ENCODE measurements at places on chromosomes 6 and 20.

GRCh38 chr6:150327117-150327774 lies 41.6 kb upstream of the IYD start:
- DNase-seq, result no peak

DNA sequence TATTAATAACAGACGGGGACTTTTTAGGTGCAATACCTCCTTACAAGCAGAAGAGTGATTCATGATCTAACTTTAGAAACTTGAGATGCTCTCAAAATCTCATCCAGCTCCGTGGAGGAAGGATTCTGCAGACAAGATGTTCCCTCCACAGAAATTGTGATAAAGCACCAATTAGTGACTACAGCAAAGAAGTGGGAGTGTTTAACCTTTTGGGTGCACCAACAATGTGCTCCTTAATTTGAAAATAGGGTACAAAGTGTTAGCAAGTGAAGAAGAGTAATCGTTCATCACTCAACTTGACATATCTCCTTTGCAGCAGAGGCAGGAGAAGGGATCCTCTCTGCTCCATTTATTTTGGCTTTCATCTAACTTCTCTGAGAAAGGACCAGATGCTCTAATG lies 22.8 kb upstream of the SCP2D1 start:
- no peak for DNase-seq

GRCh38 chr6:71181565-71181964 lies 107.0 kb upstream of the OGFRL1 start:
- DNase-seq, result no peak

GRCh38 chr20:20820785-20821483 lies 108.5 kb upstream of the RALGAPA2 start:
- DNase-seq, result no peak

DNA sequence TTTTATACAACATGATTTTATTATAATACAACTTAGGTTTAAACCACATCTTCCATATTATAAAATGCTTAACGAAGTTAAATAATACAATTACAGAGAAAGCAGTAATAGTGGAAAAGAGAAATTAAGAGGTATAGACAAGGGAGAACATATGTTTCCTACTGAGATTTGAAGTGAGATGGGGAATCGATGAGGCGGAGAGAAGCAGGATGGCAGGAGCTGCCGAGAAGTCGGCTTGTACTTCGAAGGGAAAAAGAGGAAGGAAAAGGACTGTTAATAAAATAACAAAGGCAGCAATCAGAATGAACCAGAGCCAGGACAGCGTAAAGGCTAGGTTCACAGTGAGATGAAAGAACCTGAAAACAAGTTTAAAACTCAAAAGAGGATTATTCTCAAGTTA lies 15.4 kb downstream of the FBXL4 start:
- no peak for DNase-seq

- no peak for DNase-seq
These were observed 213.9 kb downstream of the CENPW start for GRCh38 chr6:126553854-126554253.

DNA sequence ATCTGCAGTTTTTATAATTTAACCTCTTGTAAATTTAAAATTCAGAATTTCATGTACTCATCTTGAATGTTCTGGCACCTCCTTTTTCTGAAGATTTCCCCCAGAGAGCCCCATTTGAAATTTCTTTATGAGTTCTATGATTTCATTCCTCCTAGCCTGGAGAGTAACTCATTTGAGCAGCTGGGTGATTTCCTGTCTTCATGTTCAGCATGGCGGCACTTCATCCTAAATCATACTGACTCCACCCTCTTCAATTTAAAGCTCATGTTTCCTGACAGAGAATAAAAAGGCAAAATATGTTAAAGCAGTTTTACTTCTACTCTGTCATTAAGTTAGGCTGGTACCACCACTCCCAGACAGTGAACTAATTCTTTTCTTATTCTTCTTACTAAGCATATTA lies 250.9 kb upstream of the POU3F2 start:
- DNase-seq, result no peak

GRCh38 chr6:40996591-40997233 lies 42.3 kb downstream of the UNC5CL start:
- no peak for DNase-seq

DNA sequence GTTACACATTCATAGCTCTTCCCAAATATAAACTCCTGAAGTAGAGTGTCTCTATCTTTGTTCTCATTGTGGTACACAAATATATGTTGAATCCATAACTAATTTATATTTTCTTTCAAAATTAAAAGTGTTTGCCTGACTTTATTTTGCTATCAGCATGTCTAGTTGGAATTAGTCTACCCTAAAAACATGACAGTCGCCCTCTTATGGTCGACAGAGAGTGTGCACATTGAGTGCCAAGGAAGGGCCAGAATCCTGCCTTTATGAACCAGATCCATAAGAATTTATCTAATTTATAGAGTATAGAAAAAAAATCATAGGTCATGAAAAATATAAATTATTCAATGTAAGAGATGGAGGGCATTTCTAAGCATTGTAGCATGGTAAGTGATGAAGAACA lies 12.3 kb upstream of the DEFB112 start:
- DNase-seq, result no peak

DNA sequence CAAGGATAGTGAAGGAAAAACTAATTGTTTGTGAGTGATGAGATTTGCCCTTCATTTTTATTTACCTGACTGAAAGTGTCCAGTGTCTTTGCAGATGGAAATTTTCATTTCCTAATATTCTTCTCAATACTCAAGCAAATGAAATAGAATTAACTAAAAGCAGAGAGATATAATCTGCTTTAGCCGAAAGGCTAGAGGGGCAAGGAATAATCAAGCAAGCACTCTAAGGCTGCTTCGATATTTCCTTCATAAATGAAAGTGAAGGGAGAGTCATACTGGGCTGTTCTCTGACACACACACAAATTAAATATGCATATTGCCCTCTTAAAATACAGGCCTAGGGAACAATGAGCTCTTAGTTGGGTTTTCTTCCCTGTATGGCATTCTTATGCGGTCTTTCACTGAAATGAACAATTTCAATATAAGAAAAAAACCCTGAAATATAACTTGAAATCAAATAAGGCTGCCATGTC lies 47.5 kb upstream of the POPDC3 start:
- no peak for DNase-seq

DNA sequence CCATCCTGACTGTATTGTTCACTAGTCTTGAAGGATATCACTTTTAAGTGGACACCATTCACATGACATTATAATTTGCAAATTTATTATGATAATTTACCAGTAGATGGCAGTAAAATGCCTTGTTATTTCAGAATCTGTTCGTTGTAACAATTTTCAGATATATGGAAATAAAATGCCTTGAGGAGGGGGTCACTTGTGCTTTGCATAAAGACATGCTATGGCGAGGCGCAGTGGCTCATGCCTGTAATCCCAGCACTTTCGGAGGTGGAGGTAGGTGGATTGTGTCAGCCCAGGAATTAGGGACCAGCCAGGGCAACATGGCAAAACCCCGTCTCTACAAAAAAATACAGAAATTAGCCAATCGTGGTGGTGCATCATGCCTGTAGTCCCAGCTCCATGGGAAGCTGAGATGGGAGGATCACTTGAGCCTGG lies 9.0 kb upstream of the NCOA6 start:
- DNase-seq, result no peak

- no peak for DNase-seq
These were observed 29.7 kb downstream of the RPF2 start for GRCh38 chr6:111011360-111012142.

- DNase-seq, result no peak
These were observed 178.0 kb downstream of the PHF3 start for GRCh38 chr6:63813566-63814120.

- no peak for DNase-seq
These were observed 412.3 kb upstream of the ID4 start for GRCh38 chr6:19424853-19425252.

DNA sequence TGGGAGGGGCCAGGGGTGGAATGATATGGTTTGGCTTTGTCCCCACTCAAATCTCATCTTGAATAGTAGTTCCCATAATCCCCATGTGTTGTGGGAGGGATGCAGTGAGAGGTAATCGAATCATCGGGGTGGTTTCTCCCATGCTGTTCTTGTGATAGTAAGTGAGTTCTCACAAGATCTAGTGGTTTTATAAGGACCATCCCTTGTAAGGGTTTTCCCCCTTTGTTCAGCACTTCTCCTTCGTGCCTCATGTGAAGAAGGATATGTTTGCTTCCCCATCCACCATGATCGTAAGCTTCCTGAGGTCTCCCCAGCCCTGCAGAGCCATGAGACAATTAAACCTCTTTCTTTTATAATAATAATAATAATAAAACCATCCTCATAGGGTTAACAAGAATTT lies 88.8 kb upstream of the PRND start:
- no peak for DNase-seq

GRCh38 chr6:55379471-55379870 lies 52.2 kb downstream of the GFRAL start:
- DNase-seq, result no peak

DNA sequence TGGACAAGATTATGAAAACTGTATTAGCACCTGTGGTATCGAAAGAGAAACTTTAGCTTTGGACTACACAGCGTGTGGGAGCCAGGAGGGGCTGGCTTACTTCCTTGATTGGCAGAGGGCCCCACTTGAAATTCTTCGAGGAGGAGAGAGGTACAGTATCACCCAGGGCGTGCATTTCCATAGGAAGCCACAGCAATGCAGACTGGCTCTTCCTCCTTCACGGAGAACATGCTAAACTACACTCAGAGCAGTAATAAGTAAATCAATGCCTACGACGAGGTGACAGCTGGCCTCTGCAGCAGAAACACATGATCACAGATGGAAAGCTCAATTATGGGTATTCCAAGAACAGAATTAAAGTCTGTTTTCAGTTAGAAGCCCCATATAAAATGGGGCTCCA lies 44.2 kb downstream of the MYLK4 start:
- no peak for DNase-seq

- no peak for DNase-seq
These were observed 1066.5 kb upstream of the MANEA start for GRCh38 chr6:94510877-94511276.

DNA sequence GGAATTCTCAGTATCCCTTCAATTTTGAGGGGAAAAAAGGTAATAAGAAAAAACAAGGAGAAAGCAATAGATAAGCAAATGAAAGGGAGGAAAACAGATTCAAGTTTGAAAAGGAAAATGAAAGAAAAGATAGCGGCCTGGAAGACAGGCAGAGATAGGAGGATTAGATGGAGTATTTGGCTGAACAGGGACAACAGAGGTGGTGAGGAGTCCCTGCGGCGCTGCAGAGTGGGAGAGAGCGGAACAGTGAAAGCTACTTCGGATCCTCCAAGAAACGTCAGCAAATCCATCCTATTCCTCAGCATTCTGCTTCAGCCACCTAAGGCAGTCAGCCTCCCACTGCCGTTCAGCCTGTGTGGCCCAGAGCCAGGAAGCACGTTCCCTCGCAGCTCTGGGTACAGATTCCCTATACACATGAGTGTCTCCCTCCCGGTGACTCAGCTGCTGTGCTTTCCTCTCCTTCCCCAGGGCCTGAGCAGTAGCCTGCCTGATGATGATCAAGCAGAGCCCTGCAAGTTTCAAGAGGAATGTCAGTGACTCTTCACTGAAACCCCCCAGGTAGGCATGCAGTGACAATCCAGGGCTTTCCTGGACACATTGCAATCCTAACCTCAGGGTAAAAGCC lies 43.4 kb upstream of the CDYL start:
- no peak for DNase-seq

- no peak for DNase-seq
These were observed 76.1 kb downstream of the SCAND1 start for GRCh38 chr20:35878113-35878625.

DNA sequence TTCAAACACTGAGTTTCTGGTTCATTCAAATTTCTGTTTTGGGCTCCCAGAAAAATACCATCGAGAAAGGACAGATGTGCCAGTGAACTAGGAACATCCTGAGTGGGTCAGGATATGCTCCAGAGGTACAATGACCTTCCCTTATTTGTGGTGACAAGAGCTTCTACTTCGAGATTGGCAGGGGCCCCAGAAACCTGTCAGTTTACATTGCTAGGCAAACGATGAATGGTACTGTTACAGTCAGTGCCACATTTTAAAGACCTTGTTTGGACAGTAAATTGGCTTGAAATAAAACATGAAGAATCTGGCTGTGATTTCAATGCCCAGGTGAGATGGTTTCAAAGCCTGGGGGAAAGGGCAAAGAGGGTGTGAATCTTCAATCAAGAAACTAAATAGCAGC lies 454.5 kb upstream of the ID4 start:
- DNase-seq, result no peak

- no peak for DNase-seq
These were observed 23.3 kb downstream of the MICA start for GRCh38 chr6:31426395-31427354.

DNA sequence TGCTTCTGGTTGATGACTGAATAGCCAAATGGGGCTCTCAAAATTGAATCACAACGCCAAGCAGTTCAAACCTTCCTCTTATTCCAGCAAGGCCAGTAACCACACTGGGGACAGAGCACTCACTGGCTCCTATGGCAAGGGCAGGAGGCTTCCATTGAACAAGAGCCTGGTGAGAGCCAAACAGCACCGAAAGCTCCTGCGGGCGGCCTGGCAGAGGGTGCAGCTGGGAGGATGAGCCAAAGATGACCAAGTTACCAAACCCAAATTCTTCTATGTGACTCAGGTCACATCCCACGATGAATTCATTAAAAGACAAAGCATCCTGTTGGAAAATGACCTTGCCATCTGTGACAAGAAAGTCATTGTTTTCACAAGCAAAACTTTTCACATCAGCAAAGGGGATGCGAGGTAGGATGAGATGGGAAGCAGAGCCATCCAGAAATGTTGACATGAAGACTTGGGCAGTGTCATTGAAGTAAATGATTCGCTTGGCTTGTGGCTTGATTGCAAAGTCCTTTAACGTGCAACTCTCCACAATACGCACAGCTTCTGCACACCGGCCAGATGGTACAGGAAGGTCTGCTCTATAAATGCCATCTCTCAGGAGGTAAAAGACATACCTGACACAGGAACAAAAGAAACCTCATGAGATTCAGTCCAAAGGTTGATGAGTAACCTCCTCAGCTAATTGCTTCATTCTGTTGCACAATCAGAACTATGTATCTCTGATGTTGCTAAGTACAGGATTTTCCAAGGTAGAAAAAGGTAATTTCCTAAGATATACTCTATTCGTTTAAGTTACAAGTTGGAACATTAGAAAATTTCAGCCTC lies 36.3 kb downstream of the ROS1 start:
- DNase-seq, result no peak

DNA sequence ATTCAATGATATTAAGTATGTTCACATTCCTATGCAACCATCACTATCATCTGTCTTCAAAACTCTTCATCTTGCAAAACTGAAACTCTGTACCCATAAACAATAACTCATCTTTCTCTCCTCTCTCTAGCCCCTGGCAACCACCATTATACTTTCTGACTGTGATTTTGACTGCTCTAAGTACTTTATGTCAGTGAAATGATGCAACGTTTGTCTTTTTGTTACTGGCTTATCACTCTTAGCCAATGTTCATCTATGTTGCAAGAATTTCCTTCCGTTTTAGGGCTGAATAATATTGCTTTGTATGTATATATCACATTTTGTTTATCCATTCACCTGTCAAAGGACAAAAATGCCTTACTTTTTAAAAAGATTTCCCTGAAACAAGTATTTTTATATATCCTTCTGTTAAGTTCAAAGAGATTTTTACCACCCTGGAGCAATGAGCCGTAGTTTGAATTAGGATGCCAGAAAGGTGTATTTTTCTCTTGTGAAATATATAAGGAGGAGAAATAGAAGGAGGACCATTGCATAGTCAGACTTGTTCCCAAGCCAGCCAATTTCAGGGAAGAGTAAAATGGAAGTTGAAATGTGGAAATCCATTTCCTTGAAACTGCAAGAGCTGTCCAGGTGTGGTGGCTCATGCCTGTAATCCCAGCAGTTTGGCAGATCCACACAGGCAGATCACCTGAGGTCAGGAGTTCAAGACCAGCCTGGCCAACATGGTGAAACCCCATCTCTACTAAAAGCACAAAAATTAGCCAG lies 4.0 kb upstream of the CGAS start:
- no peak for DNase-seq

GRCh38 chr20:46111028-46111835 lies 6.9 kb upstream of the CD40 start:
- DNase-seq, result no peak

Data from activated CD4-positive, alpha-beta T cell treated with anti-CD3 and anti-CD28 coated beads, Interleukin-2, amount 50 U/mL, for 1 hour (primary cell).